ENCODE measurements at places on chromosomes 2 and 18. TPM values are rescaled to one million over a fixed set of nuclear protein-coding genes. Genes with fewer than 3 reads are reported as not detected.

Gene GCG
- not detected for total RNA-seq

Gene ABCG8
- not detected for total RNA-seq

Gene CDH20
- total RNA-seq, result not detected

Gene GALNT3
- not detected for total RNA-seq

Gene RTTN
- total RNA-seq, result 5.0 TPM

Gene REG3G
- total RNA-seq, result not detected

Gene SRBD1
- 8.5 TPM for total RNA-seq

Gene C2orf80
- not detected for total RNA-seq

Gene SOX11
- not detected for total RNA-seq

Gene RAD51AP2
- total RNA-seq, result not detected

Gene TCF7L1
- total RNA-seq, result 9.9 TPM

Gene CCDC138
- 7.9 TPM for total RNA-seq

Gene HOXD10
- 5.3 TPM for total RNA-seq

Gene RGPD6
- 8.4 TPM for total RNA-seq

Gene MALL
- 166 TPM for total RNA-seq

Gene ACTR3
- total RNA-seq, result 244 TPM

Gene IL36B
- total RNA-seq, result not detected

Gene ADAM23
- 9.6 TPM for total RNA-seq

Gene LTBP1
- 16.6 TPM for total RNA-seq

Gene TMEFF2
- 0.34 TPM for total RNA-seq

Gene FAM237A
- total RNA-seq, result not detected

Gene SLC4A5
- total RNA-seq, result 0.11 TPM

Gene ZNF2
- 2.6 TPM for total RNA-seq

Gene SULT1C4
- total RNA-seq, result not detected

Gene CLEC4F
- total RNA-seq, result not detected

Gene ACVR1C
- 0.05 TPM for total RNA-seq

Gene INO80B
- 47.5 TPM for total RNA-seq

Gene AMER3
- not detected for total RNA-seq

Data from A549 treated with GW870086 at 1 μM for 4 hours (cell line).